ENCODE measurements at places on chromosomes 4 and X.
A peak's percentile ranks its signal among the peaks of the same experiment; 100 is the strongest.

DNA sequence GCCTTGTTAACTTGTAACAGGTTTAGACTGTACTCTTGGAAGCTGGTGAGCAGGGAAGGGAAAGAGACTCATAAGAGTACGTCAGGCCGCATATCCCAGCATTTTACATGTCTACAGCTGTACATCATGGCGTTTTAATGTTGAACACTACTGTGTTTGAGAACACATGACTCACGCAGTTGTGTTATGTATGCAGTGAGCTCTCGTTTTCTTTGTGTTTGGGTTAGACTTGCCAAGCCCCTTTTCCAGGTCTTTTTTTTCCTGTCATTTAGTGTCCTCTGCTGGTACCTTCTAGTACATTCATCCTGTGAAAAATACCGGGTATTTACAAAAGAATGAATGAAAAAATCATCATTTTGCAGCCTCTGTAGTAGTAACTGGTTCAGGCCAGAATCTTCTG is 35.3 kb downstream of the SMS start:
- peak; percentile 56 for DNase-seq

GRCh38 chr4:42673082-42673425 is 16.1 kb upstream of the ATP8A1 start:
- DNase-seq, result no peak

DNA sequence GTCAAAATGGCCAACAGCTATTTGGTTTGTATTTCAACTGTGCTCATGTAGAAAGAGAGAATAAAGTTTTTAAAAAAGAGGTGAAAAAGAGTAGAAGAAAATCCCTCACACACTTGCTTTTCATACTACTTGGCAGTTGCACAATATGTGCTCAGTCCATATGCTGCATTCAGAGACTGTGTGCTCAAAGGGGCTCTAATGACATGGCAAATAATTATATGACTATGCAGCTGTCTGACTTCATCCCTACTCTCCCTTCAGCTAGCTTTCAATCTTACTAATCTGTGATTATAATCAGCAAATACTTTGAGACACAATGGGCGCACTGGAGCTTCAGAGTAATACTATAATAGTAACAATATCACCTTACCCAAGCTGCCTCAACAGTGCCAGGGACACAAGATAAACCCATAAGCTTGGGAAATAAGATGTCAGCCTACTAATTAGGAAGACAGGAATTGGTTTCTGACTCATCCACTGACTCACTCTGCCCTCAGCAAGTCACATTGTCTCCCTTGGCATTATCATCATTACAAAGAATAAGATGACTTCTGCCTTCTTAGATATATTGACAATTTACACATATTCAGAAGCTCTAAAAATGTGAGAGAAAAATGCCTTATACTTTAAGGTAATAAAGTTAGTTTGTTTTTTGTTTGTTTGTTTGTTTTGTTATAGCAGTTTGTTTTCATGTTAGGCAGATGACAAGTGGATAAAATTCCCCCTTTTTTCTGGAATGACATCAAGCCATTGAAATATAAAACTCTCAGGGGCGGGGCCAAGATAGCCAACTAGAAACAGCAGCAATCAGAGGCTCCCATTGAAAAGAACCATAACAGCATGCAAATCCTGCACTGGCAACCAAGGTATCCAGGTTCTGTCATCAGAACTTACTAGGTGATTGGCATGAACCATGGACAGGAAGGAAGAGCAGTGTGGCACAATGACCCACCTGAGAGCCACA is 311.6 kb downstream of the FAM133A start:
- DNase-seq, result no peak

GRCh38 chrX:23959781-23960180 is 52.0 kb downstream of the CXorf58 start:
- no peak for DNase-seq

DNA sequence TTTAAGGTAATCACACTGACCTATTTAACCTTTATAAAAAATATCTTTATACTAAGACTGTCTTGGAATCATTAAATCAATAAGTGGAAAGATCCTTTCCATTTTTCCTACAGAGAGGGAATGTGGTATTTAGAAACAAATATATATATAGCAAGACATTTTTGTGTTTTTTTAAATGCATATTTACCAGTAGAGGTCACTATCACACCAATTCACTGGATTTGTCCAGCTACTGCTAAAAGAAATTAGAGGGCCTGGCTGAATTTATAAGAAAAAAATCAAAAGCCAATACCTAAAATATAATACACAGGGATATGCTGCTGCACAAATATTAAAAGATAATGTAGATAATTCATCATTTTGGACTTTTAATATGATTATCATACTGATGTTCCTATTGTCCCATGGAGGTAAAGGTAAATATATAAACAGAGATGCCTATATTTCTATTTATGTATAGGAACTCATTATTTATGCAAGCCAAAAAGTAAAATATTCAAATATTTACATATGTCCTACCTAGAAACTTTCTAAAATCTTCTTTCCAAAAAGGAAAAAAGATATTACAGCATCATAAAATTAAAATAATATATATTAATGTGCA is 69.5 kb downstream of the PDE5A start:
- no peak for DNase-seq

DNA sequence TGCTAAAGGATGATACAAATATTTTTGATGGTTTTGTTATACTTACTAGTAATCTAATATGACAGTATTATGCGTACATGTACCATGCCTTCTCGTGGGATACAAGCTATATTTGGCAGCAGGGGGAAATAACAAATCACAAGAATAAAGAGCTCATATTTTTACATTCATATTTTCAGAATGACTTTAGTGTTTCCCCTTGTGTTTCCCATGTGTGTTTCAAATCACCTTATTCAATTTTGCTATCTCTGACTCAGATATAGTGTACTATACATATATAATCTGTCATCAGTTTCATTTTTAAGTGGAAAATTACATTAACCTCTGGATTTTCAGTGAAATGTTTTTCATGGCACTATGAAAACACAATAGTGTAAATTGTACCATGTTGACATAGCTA is 146.8 kb downstream of the RPA4 start:
- no peak for DNase-seq

GRCh38 chr4:23577398-23577797 is 312.4 kb downstream of the PPARGC1A start:
- DNase-seq, result no peak

DNA sequence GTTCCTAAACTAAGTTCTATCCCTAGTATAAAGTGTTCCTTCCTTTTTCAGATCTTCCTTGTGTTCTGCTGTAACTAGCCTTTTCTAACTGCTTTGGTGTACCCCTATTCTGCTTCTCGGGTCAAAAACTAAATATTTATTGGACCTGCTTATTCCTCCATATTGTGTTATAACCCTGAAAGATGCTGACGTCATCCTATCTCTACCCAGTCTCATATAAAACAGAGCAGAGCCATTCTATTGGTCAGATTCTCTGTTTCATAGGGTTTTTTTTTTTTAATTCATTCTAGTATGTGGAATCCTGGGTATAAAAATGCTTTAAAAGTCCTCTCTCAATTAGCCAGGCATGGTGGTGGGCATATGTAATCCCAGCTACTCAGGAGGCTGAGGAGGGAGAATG is 349.7 kb downstream of the ACTRT1 start:
- no peak for DNase-seq

- DNase-seq, result no peak
Observed at GRCh38 chrX:16832301-16832700, 37.9 kb downstream of the RBBP7 start.

DNA sequence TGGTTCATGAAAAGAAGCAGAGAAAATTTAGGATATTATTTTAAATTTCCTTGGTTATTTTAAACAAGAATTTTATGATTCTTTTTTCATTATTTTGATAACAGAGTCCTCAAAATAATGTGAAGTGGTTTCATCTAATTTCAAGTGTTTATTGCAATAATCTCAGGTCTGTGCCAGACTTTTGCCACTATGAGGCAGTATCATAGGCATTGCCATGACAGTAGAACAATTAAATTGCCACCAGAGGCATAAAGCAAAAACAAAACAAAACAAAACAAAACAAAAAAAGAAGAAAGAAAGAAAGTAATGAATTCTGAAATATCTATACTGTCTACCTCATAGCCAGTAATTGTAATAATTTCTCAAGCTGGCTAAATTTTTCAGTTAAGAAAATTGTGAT is 739.2 kb downstream of the KCTD8 start:
- DNase-seq, result no peak

DNA sequence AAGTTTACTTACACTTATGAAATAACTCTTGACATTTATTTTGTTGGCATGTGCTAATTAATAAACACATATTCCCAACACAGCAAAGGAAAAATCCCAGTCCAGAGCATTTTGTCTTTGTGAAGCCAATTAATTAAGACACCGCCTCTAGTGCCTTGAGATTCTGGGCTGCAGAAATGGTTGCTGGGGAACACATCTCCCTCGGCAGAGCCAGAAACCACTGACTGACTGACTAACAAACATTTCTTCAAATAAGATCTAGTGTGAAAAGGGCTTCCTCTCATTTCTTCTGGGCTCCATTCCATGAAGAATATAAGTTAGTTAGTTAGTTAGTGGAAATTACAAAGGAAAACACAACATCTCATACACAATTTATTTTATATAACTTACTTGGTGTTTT is 28.4 kb upstream of the NAP1L5 start:
- DNase-seq, result no peak

GRCh38 chr4:107856901-107857300 is 32.2 kb downstream of the SGMS2 start:
- no peak for DNase-seq

DNA sequence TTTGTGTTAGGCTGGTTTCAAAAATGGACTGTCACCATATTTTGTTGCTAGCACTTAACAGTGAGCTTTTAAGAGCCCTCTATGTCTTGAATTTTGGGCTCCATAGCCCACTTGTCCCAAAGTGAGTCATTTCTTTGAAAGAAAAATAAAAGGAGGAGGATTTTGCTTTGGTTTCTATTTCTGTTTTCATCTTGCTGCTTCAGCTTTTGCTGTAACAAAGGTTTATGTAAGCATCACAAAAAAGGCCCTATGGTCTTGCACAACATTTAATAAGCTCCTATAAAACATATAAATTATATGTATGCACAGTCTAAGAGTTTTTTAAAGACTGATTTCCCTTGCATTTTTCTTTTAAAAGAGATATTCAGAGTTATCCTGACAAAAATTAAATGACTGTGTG is 105.2 kb downstream of the PHOX2B start:
- no peak for DNase-seq

DNA sequence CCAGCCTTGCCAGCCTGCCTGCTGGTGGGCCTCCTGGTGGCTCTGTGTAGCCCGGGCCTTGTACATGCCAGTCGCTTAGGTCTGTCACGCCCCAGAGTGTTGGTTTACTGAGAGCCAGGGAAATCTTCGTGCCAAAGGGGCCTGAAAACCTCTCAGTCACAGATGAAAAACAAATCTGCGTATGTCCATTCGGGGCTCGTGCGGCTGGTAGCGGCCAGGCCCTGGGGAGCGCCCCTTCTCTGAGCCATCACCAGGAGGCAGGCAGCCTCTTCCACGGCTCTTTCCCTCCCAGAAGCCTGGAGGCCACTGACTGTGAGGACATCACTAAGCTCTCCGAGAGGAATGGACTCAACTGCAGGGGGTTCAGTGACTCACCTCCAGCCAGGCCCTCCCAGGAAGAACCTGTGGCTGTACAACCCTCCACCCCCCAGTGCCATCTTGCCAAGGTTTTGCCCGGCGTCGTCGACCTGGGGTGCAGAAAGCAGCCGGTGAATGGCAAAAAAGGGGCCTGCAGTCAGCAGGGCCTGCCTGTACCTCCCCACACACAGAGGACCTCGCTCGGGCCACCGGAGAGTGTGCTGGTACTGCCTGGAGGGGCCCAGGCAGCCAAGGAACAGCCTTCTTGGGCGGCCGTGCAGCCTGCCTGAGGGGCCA is 162.2 kb downstream of the BCOR start:
- no peak for DNase-seq

DNA sequence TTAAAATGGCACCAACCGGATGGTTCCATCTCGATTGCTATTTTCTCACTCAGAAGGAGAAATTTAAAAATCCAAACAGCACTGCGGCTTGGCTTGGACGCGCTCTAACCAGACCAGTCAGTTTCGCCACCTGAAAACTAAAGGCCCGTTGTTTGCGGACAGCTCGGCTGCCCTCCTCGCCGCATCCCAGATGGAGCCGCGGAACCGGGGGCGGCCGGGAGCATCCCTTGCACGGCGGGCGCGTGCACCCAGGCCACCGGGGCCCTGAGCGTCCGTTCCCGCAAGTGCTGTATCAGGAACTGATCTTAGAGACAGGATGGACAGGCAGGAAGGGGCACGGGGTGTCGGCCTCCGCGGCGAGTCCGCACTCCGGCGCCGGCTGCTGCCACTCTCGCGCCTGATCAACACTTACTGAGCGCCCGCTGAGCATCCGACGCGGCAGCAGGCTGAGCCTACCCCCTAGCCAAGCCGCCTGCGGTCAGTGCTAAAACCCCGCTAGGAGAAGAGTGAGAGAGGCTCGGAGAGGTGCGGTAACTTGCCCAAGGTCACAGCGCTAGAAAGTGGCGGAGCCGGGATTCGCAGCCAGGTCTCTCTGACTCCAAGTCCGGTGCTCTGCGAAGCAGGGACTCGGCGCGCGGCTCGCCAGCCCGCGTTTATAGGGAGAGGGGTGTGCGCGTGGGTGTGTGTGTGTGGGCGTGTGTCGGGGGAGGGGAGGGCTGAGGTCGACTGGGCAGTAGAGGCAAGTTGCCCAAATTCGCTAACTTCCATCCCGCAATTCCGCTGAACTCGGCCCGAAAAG is at the start of gene CITED1:
Gene CITED1, minus strand, starts transcription at position 629 of the 799 bp plus-strand sequence. CDS start 3,045 bp downstream, outside the sequence.
- DNase-seq, result no peak

GRCh38 chrX:132652871-132653270 is 164.0 kb upstream of the MBNL3 start:
- no peak for DNase-seq

Measured in C1 segment of cervical spinal cord (tissue), 14 donors.